ENCODE measurements at places on chromosomes 12 and 14.

DNA sequence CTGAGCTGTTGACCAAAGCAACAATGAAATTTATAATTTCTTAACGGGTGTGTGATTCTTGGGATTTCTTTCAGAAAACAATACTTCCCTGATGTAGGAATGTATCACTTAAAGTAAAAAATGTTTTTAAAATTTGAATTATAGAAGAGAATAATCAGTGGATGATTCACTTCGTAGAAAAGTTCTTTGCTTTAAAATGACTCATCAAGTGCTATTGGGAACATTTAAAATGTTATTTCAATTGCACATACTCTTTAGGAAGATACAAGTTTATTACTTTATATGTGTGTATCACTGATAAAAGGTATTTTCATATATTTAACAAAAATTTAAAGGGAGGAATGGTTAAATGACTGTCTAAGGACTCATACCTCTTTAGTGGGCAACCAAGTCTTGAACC lies 155.3 kb downstream of the PDE3A start:
- no peak for DNase-seq

DNA sequence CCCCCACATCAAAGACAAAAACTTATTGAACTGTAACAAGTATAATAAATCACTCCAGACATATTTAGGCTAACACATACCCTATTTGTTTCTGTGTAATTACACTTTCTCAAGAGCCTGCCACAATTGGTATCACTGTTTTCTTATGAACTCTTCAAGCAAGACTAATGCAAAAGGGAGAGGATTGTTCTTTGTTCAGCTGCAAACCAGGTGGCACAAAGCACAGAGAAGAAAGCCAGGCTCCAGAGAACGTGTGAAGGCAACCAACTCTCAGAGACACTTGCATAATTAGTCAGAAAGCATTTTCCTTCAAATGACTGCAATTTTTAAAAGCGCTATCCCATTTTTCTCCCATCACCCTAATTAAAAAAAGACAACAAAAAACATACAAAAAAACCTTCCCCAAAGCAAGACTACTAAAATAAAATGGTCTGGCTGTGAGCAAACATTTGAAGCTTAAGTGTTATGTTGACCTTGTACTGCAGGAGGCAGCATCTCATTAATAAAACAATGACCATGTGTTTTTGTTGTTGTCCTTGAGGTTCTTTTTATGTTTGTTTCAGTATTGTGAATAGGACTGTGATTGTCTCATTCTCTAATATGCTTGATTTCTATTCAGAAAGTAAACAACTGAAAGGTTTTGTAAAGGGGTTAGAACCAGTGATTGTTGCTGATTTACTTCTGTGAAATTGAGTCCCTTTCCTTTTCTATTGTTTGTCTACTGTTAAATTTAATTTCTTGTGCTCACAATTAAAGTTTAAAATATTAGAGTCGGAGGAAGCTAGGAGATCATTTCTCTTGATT lies 452.7 kb upstream of the PDE3A start:
- no peak for DNase-seq

DNA sequence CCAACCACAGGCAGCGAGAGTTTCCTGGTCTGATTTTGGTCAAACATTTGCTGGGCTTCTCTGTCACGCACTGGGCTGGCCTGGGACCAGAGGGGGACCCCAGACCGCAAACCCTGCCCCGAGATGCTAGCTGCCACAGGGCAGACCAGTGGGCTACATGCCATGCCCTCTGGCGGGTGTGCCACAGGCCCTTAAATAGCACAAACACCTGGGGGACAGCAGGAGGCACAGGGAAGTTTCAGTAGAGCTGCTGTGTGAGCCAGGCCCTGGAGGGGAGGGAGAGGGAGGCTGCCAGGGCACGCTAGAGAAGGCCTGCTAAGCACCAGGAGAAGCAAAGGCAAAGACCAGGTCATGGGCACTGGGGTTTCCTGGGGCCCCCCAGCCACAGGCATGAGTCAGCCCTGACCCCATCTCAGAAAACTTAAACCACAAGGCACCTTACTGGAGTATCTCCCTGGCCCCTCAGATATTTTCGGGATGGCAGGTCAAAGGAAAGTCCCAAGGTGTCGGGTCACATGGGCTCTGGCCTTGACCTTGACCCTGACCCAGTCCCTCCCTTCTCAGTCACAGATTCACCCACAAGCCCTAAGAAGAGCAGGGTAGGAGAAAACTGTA lies 29.2 kb downstream of the ITPK1 start:
- no peak for DNase-seq

GRCh38 chr12:123748661-123749060 lies 13.4 kb upstream of the DNAH10 start:
- no peak for DNase-seq

- DNase-seq: no peak
Measured at GRCh38 chr14:56561606-56562005, 18.0 kb upstream of the TMEM260 start.

- no peak for DNase-seq
Measured at GRCh38 chr12:132510746-132511477, 21.0 kb downstream of the FBRSL1 start.

DNA sequence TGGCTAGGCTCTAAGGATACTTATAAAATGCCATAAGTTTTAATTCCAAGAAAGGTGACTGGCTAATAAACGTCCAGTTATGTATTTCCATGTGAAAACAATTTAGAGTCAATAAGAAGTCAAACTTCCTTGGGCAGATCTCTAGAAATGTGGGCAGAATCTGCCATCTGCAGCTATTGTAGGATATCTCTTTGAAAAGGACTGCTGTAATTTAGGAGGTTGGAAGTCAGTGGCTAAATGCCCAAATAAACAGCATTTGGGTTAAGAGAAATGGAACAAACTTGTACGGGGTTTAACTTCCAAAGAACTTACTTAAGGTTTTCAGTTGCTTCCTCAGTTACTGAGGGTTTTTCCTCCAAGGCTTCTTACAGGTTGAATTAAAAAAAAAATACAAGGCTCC lies 121.6 kb downstream of the FIGNL2 start:
- DNase-seq: no peak

DNA sequence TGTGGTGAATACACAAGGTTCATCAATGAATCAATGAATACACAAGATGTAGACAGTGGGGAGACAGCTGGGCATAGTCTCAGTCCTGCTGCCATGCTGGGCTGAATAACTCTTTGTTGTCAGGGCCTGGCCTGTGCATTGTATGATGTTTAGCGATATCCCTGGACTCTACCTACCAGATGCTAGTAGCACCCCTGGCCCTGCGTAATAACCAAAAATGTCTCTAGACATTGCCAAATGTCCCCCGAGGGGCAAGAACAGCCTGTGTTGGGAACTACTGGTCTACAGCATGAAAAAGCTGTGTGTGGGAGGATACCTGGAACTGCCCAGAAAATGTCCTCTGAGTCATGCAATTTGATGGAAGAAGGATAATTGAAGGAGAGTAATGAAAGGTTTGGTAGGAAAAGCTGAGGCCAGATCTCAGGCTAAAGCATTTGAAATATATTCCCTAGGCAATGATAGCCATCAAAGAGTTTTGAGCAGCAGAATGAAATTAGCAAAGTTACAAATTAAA lies 128.2 kb downstream of the TMEM30B start:
- DNase-seq: no peak

- no peak for DNase-seq
Measured at GRCh38 chr14:96274543-96274942, 18.5 kb downstream of the BDKRB1 start.

- DNase-seq: no peak
Measured at GRCh38 chr12:117090816-117091711, 8.2 kb downstream of the TESC start.
